ENCODE measurements at places on chromosomes 2 and 18.

DNA sequence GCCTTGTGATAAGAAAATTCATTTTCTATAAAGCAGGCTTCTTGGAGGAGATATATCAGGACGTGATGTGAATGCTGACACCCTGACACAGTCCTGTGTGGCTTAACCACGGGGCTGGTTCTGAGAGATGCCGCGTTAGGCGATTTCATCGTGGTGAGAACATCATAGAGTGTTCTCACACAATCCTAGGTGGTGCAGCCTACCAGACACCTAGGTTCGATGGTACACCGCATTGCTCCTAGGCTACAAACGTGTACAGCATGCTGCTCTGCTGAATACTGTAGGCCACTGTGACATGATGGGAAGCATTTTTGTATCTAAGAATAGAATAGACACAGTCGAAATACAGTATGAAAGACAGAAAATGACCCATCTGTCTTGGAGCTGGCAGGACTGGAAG is 82.5 kb downstream of the TNFRSF11A start:
- no peak for DNase-seq

- DNase-seq, result no peak
Measured at GRCh38 chr2:223027442-223027841, 24.5 kb upstream of the KCNE4 start.

GRCh38 chr2:172999641-173000386 is 75.8 kb upstream of the MAP3K20 start:
- peak; percentile 88 for DNase-seq

GRCh38 chr2:104620801-104621200 is 233.1 kb upstream of the POU3F3 start:
- DNase-seq, result no peak

DNA sequence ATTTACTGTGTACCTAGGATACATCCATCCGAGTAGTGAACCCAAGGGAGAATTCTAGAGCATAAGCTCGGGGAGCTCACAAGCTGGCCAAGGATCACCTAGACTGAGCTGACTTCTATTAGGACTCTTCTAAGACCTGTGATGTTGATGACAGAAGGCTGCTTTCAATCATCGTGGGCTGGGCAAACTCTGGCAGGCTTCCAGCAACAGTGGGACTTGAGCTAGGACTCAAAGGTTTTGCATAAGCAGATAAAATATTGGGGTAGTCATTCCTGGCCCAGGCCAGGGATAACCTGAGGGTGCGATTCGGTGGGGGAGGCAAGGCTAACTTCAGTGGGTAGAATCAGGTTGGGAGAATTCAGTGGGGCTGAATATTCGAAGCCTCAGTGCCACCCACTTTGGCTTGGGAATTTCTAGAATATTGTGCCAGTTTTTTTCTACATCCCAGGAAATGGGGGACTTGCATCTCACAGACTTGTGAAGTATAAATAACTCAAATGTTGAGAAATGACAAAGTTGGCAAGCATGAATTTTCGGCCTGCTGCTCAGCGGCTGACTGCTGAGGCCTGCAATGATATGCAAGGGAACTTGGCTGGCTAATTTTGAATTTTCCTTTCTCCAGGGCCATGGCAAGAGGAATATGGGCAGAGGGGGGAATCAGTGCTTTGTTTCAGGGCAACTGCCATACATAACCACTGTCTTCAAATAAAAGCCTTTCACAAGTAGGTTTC is 274.3 kb downstream of the PRKCE start:
- no peak for DNase-seq

DNA sequence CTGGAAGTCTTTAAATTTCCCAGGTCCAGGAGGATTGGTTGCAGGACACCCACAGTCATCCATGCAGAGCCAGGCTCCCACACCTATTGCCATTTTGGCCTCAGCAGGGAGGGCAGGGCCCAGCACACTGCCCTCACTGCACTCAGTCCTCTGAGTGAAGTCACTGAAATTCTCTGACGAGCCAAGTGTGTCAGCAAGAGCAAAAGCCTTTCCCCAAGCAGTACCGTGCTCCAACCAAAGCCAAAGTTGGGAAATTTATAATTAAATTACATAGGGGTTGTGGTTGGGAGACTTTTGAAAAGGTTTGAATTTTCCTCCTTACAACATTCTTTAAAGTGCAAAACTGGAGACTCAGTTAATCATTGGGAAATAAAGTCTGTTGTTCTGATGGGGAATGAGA is 98.5 kb upstream of the CD226 start:
- no peak for DNase-seq

- peak; percentile 67 for DNase-seq
Measured at GRCh38 chr2:202032846-202033316, 774 bp upstream of the FZD7 start.
